MM.1S (cell line): ENCODE measurements at places on chromosomes 6 and 20.

DNA sequence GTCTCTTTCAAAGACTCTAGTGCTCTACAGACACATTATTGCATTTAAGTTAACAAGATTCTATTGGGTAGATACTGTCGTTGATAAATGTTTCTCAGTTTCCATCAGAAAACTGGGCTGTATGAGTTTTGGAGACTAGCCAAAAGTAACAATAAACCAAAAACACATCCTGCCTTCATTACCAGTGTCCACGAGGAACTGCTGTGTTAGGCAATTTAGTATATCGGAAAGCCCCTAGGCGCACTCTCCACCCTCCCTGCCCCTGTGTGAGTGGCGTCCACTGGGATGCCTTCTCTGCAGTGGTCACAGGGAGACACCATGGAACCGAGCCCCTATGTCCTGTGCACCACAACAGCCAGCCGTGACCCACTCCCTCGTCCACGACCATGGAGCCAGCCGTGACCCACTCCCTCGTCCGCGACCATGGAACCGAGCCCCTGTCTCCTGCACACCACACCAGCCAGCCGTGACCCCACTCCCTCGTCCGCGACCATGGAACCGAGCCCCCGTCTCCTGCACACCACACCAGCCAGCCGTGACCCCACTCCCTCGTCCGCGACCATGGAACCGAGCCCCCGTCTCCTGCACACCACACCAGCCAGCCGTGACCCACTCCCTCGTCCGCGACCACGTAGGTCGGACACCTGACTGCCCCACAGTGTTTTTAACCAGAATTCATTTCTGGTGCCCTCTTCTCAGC lies 35.3 kb downstream of the DLL1 start:
- no peak for DNase-seq

- no peak for DNase-seq
These were observed 577 bp downstream of the SASH1 start for GRCh38 chr6:148343047-148343782.

- no peak for DNase-seq
These were observed 302.6 kb downstream of the TSHZ2 start for GRCh38 chr20:53274807-53275206.

DNA sequence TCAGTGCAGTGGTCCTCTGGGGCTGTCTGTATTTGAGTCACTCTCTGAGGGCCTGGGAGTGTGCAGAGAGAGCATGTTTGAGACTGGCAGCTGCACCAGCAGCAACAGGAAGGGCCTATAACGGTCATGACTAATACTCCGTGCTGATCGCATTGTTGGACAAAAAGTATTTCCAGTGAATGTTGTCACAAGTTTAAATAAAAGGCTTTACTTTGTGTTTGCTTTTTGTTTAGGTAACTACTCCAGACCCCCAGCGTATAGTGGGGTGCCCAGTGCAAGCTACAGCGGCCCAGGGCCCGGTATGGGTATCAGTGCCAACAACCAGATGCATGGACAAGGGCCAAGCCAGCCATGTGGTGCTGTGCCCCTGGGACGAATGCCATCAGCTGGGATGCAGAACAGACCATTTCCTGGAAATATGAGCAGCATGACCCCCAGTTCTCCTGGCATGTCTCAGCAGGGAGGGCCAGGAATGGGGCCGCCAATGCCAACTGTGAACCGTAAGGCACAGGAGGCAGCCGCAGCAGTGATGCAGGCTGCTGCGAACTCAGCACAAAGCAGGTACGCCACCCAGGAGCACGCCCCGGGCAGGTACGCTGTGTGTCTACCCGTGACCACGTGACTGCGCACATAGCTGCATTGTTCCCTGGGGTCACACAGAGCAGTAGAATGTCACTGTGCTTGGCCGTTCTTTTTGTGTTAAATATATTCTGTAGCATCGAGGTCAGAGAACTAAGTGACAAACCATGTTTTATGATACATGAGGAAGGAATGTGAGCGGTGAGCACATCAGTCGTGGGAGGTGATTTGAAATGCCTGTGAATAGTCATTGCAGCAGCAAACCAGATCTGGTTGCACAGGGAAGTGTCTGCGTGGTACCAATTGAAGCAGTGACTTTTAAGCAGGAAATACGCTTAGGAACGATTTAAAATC lies 174.7 kb downstream of the TMEM242 start:
- no peak for DNase-seq

DNA sequence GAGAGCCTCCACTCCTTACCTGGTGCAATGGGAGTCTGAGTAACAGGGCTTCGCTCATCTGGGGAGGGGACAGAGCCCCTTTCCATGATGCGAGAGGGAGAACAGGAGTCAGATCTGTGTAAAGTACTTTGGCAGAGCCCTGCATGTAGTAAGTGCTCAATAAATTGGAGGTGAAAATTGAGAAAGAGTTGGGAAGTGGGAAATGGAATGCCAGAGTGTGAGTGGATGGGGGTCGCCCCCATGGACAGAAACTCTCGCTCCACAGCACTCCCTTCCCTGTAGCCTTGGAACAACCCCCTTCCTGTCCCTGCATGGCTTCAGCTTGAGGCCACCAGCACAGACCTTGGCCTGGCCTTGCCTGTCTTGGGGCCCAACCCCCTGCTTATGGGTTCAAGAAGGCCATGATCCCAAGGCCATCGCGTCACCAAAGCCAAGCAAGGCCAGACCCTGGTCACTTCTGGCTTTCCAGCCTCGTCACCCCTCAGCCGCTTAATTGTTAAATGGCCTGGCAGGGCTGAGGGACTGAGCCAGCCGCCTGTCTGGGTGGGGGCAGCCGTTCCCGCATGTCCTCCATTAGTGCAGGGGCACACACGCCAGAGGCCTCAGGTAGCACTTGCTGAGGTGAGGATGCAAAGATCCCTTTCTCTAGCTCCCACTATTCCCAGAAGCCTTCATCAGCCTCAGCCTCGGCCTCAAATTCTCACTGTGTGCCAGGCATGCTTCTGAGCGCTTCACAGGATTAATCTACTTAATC lies 93.7 kb upstream of the PTPN1 start:
- no peak for DNase-seq

- DNase-seq = no peak
These were observed 82.3 kb downstream of the PTPN1 start for GRCh38 chr20:50592282-50593004.

DNA sequence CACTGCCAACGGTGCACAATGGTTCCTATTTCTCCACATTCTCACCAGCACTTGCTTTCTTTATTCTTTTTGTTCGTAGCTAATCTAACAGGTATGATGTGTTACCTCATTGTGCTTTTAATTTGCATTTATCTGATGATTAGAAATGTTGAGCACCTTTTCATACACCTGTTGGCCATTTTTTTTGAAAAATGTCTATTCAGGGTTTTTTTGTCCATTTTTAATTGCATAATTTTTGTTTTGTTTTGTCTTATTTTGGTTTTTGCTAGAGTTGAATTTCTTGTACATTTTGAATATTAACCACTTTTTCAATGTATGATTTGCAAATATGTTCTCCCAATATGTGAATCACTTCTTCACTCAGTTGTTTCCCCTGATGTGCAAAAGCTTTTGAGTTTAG lies 150.6 kb downstream of the TENT5A start:
- no peak for DNase-seq

DNA sequence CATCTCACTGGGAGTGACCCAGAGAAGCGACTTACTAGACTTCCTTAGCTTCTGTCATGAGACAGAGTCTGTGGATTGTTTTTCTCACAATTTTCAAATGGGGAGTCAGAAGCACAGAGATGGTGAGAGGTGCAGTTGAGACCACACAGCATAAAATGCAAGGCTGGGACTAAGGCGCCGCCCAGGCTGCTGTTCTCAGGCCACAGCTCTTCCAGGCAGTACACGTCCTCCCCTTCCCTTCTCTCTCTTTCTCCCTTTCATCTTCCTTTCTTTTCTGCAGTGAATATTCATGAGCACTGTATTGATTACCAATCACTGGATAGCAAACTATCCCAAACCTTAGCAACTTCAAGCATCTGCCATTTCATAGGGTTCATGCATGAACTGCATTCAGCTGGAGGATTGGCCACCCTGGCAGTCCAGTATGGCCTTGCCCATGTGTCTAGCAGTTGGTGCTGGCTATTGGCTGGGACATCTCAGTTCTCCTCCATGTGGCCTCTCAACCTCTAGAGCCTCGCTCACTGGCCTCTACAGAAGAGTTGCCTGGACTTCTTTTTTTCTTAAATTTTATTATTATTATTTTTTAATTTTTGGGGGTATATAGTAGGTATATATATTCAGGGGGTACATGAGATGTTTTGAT lies 11.4 kb downstream of the BCAS4 start:
- no peak for DNase-seq

GRCh38 chr6:34466242-34467185 lies 638 bp downstream of the PACSIN1 start:
- DNase-seq = no peak

DNA sequence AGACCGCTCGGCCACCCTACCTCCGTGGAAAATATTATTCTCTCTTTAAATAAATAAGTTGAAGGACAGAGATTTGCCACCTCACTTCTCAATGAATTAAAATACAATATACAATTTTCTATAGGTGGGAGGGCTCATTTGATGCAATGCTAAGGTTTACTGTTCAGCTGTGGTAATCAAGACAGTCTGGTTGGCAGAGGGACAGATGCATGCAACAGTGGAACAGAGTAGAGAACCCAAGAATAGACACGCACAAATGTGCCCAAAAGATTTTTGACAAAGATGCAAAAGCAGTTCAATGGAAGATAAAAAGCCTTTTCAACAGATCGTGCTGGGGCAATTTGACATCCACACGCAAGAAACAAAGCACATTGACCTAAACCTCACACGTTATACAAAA lies 145.2 kb downstream of the CEBPB start:
- DNase-seq = no peak

DNA sequence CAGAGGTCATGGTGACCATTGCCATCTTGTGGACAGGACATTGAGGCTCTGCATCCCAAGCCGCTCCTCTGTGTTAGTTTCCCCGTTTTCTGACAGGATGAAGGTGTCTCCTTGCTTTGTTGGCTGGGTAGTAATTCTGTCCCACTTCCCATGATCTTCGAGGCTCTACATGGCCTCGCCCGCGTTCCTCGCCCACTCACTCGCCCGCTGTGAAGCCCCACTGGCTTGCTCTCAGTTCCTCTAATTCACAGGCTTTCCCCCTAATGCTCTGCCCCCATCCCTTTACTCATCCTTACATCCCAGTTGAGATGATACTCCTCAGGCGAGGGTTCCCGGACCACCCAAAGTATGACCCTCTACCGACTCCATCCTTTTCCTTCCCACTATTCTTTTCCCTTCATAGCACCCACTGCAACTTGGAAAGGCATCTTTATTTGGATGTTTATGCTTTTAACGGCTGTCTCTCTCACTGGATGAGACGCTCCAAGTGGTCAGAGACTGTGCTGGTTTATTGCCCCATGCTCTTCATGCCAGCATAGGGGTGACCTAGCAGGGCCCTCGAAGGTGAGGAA lies 511 bp upstream of the SLC35B2 start:
- DNase-seq = no peak

GRCh38 chr20:41316602-41317545 lies 657 bp downstream of the ZHX3 start:
- peak; percentile 66 for DNase-seq

DNA sequence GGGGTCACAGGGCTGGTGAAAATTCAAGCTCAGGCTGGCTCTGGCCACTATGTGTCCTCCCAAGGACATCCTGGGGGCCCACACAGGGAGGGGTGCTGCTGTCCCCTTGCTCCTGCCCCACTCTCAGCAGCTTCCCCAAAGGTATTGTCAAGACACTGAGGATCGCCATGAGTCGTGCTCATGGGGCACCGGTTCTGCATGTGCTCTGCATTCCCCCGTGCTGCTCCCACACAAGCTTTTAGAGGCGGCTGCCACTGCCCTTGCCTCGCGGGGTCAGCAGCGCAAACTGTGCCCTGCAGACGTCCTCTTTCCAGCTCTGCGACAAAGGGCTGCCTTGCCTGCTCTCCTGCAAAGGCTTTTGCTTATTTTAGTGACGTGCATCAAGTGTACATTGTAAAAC lies 179.8 kb downstream of the ERMARD start:
- no peak for DNase-seq

DNA sequence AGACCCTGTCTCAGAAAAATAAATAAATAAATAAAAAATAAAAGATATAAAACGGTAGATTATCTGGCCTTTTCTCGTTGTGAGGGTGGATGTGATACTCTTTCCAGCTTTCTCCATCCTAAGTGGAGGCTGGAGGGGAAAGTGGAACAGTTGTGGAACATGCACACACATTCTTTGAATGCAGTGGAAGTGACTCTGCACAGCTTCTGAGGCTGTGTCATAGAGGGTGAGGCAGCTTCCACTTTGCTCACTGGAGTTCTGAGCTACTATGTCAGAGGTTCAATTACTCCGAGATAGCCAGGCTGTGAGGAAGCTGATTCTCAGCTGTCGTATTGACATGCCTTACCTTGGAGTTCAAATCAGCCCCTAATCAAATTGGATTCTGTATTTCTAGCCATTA lies 82.2 kb downstream of the CHMP4B start:
- no peak for DNase-seq
